ENCODE measurements at places on chromosomes 6 and 20. TPM values are rescaled to one million over a fixed set of nuclear protein-coding genes. Genes with fewer than 3 reads are reported as not detected.
A peak's percentile ranks its signal among the peaks of the same experiment; 100 is the strongest.

GRCh38 chr20:50022676-50023075, 39.9 kb downstream of the SNAI1 start:
- no peak for DNase-seq

DNA sequence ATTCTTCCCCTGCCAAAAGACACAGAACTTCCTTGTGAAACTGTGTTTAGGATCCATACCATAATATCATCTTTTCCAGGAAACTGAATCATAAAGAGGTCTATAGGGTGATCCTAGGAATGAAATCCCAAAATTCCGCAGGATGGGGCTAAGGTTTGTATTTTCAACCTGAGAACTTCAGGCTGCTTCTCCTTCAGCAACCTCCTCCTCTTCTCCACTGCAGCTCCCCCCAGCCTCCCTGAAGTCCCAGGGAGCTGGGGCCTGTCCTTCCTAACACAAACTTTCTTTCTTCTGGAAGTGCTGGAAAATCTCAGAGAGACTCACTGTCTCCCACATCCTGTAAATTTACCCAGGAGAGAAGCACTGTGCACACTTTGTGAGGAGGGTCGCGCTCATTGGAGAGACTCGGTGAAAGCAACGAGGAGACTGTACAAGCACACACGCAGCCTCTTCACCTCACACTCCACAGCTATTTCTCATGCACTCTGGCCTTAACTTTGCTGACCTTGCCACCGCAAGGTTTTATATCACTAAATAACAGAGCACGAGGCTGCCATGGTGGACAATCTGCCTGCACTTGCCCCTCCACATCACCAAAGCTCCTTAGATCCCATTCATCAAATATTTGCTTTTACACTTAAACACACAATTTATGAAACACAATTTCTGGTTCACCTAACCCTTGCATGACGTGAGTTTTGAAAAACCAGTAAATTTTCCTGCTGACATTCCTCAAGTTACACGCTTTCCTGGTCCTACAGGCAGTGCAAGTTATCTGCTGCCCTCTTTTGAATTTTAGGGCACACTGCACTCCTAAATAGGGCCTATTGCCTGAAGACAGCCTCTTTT, 14.3 kb downstream of the ID4 start:
- DNase-seq = no peak

GRCh38 chr20:48463916-48464315, 363.9 kb downstream of the PREX1 start:
- DNase-seq = no peak

- DNase-seq = no peak
These were observed 33.3 kb downstream of the NQO2 start for GRCh38 chr6:3032986-3033385.

DNA sequence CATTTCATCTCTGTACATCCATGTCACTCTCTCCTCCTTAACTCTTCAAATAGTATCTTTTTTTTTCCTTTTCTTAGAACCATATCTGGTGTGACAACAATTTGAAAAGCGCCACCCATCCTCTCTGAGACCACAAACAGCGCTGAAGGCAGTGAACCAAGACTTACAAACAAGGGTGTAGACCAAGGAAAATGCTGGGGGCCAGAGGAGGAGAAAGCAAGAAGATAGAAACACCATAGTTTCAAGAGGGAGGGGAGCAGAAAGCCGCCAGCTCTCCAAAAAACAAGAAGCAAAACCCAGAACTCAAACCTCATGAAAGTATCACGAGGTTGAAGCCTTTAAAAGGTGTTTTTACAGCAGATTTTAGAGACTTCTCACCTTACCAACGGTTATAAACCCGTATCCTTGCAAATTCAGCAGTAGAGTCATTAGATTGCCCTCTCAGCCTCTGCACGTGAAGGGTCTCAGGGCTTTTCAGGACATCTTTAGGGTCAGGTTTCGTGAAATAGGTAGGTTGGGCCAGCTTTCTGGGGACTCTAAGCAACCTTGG, 13.3 kb upstream of the RIPOR2 start:
- DNase-seq = no peak

DNA sequence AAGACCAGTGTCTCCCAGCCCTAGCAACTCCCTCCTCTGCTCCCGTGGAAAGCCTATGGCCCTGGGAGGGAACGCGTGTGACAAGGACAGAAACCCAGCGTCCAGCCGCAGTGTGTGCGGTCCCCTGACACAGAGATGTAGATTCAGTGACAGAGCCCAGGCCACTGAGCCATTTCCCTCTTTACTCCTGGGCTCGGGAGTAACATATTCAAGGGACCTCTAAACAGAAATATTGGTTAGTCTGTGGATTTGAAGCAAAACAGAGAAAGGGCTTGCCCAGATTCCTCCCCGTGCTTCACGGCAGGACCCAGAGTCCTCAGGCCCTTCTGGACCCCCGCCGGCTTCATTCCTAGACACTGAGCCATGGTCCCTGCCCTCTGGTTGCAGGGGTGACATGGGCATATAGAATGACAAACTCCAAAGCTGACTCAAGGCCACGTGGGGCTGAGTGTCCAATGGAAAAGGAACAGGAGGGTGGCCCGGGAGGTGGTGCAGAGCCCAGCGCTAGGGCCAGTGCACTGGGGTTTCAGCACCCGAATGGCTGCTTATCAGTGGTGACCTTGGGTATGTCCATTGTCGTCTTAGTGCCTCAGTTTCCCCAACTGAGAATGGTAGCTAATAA, 248.2 kb downstream of the QKI start:
- no peak for DNase-seq

DNA sequence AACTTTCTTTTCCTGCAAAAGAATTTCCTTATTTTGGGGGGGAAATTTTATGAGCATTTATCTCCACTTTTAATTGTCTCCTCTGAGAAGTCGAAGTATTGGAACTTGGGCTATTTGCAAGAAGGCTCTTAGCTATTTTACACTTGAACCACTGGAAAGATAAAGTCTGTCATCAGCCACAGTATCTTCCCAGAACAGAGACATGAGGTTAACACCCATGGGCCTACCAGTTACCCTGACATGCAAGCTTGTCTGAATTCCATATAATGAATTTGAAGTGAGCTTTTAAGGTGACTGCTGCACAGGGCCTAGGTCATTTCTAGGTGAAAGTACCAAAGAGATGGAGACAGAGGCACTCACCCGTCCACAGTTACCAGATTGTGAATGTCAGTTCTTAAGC, 193.1 kb downstream of the SIM1 start:
- no peak for DNase-seq

GRCh38 chr6:5180636-5181035, 80.1 kb downstream of the LYRM4 start:
- no peak for DNase-seq

DNA sequence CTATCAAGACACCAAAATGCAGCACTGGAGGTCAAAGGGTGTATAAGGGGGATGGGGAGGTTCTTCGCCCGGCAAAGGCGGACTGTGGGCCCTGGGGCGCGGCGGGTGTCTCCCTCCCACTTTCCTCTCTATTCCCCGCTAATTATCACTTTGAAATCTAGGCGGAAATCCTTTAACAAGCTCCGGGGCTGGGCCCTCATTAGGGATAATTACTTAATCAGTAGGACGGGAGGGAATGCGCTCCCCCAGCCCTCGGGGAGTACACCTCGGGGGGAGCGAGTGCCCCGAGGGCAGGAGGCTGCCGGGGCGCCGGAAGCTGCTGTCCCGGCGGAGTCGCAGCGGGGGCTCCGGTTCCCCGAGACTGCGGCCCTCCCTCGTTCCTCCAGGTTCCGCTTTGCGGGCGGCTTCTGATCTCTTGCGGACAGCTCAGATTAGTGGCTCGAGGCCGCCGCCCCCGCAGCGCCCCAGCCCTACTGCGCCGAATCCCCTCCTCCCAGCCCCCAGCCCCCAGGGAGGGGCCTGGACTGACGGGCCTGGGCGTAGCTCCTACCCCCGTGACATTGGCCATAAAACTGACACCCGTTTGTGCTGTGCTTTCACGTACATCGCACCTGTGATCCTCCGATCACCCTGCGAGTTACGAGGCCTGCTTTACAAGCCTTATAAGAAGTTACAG, 14.7 kb downstream of the MUCL3 start:
- peak; percentile 43 for DNase-seq

DNA sequence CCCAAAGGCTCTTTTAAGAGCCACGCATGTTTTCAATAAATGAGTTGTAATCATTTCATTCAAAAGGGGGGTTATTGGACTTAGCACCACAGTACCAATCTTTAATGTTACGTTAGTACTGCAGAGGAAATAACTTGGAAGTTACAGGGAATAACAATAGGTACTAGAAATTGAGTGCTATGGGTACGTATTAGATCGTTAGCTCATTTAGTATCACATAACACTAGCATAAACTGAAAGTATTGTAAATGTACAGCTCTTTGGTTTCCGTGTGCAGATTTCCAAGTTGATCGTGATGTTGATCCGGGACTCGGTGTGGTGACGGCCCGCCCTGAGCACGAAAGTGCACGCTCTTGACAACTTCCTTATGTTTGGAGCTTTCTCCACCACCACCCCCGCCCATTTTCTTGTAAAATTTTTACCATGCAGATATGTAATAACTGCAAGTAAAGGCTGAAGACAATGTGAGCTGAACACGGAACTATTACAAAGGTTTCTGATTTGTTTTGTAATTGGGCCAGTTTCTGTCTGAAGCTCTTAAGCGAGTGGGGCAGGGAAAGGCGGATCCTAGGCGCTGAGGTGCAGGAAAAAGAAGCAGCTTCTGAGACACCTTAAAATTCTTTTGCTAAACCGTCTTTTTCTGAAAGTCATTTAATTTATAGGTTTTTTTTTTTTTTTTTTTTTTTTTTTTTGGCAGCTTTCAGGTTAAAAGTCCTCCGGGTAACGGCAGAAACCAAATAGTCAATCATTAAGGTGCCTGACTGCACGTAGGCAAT, 71.5 kb downstream of the HFE start:
- peak; percentile 86 for DNase-seq

DNA sequence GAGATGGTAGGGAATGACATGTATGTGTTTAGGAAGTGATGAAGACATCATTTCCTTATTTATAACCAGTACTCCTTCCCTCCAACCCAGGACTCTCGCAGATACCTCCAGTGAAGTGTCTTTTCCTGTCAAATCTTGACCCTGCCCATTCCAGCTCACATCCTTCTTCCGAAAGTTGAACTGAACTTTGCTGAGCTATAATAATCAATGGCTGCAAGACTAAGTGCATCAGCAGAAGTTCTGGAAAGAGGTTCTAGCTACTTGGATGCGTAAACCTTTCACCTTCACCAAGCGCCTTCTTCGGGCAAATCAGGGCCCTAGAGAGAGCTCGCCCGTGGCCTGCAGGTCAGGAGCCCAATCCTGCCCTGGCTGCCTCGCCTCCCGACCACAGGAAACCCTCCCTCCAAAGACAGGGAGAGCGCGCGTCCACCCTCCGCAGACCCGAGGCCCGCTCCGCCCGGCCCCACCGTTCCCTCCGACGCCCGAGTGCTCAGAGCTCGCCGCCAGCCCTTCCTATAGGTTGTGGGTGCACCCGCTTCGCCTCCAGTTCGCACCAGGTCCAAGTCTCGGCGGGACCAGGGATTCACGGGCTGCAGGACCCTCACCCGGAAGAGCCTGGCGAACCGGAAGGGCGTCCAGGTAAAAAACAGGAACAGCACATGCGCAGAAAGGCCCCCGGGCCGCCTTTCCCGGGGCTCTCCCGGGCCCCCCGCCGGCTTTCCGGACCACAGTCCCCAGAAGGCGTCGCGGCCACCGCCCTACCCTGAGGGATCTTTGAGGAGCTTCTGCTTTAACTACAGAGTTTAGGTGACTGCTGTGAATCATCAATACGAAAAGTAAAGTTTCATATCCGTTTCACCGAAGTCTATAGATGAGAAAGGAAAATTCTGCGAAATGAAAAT, at the start of gene ZNF334:
TSS of gene ZNF334 (minus strand) at position 617 of the 902 bp plus-strand sequence. CDS start 1,457 bp downstream, outside the sequence.
- DNase-seq = no peak

GRCh38 chr6:13027207-13027606, 301.1 kb downstream of the TBC1D7 start:
- DNase-seq = no peak

GRCh38 chr6:107590378-107590777, 100.5 kb downstream of the SOBP start:
- DNase-seq = no peak

- DNase-seq = no peak
These were observed 131.6 kb downstream of the UTRN start for GRCh38 chr6:144416773-144417172.

GRCh38 chr6:159691133-159691962, 1.7 kb downstream of the SOD2 start:
- DNase-seq = peak; percentile 79

GRCh38 chr6:134938896-134939295, 11.0 kb downstream of the ALDH8A1 start:
- DNase-seq = peak; percentile 72

GRCh38 chr6:3876101-3876500, 26.9 kb downstream of the FAM50B start:
- DNase-seq = no peak

DNA sequence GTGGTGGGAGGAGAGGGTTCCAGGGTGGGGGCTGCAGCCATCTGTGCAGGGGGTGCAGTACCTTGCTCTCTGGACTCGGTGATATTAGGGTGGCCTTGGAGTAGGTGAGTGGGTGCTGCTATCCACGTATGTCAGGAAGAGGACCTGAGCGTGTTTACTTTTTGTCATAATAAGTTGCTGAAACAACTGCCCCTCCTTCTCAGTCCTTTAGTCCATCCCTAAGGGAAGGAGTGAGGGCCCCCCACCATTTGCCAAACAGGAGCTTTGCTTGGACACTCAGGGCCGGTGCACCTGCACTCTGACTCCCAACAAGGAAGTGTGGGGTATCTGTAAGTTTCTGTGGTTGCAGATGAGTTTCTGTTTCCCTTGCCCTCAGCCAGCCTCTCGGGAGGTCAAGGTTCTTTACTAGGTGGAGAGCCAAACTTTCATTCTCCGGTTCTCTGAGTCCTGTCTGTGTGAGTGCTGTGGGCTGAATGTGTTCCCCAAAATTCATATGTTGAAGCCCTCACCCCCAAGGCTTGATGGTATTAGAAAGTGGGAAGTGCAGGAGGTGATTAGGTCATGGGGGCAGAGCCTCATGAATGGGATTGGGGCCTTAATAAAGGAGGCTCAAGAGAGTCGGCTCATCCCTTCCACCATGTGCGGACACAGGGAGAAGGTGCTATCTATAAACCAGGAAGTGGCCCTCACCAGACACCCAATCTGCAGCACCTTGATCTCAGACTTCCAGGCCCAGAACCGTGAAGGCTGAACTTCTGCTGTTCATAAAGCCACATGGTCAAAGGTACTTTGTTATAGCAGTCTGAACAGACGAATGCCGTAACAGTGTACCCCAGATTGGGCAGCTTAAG, 19.6 kb upstream of the CCR6 start:
- peak; percentile 27 for DNase-seq

GRCh38 chr20:63765082-63765873, 25.7 kb downstream of the SLC2A4RG start:
- no peak for DNase-seq

GRCh38 chr6:42766163-42766670, 15.6 kb upstream of the BICRAL start:
- DNase-seq = no peak

DNA sequence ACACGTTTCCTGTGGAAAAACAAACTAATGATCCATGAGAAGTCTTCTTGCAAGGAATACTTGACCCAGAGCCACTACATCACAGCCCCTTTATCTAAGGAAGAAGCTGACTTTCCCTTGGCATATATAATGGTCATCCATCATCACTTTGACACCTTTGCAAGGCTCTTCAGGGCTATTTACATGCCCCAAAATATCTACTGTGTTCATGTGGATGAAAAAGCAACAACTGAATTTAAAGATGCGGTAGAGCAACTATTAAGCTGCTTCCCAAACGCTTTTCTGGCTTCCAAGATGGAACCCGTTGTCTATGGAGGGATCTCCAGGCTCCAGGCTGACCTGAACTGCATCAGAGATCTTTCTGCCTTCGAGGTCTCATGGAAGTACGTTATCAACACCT, 35.4 kb downstream of the GCNT2 start:
- DNase-seq = no peak

Gene RNF39
- total RNA-seq = not detected

Gene MYBL2
- 1.6 TPM for total RNA-seq

Gene LY6G5C
- 2.7 TPM for total RNA-seq

Gene WFDC12
- total RNA-seq = not detected

Gene PPP1R14C
- total RNA-seq = not detected
